Naive B cell (primary cell): ENCODE measurements at places on chromosomes 11 and 22. TPM values are rescaled to one million over a fixed set of nuclear protein-coding genes. Genes with fewer than 3 reads are reported as not detected.
A peak's percentile ranks its signal among the peaks of the same experiment; 100 is the strongest.

The CD3G gene
- 0.70 TPM for polyA plus RNA-seq

DNA sequence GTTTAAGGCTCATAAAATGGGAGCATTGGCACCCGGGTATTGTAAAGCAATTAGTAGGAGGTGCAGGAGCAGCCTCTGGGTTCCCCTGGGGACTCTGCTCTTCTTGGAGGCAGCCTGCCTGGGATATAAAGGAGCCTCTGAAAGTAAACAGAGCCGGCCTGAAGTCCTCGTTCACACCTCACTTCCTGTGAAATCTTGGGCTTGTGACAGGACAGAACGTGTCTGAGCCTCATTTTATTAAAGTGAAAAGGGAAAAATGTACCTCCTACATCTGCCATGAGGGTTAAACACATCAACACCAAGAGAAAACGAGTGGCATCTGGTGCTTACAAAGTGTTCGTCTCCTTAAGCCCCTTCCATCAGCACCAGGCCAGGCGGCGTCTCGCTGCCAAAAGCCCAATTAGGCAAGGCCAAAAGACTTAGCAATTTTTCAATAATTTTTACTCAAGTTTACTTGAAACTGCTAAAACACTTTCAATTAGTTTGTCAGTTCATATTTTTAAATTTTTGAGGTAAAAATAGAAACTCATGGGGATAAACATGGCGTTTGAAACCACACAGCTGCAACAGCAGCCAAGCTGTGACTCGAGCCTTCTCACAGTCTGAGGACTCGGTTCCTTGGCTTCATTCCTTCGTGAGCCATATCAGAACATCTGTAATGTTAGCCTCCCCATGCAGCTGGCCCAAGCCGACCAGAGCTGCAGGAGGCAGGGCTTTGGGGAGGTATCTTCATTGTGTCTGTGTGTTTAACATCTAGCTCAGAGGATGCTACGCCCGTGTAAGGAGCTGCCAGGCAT is 33.6 kb downstream of the MAP6 start:
- no peak for DNase-seq

- no peak for DNase-seq
These were observed 39.3 kb downstream of the DUSP8 start for GRCh38 chr11:1532606-1533341.

The OR10D3 gene
- not detected for polyA plus RNA-seq

GRCh38 chr11:68996376-68997123 is 15.8 kb upstream of the MRGPRD start:
- DNase-seq = no peak

GRCh38 chr11:109300211-109300610 is 121.8 kb upstream of the C11orf87 start:
- DNase-seq = no peak

- DNase-seq = no peak
These were observed 6.0 kb upstream of the MALAT1 start for GRCh38 chr11:65492637-65493366.

The CHRM4 gene
- 0.27 TPM for polyA plus RNA-seq

GRCh38 chr11:17548444-17548843 is 1.4 kb downstream of the OTOG start:
- no peak for DNase-seq

The TBX1 gene
- not detected for polyA plus RNA-seq

The TPBGL gene
- not detected for polyA plus RNA-seq

The CD3E gene
- polyA plus RNA-seq = 1.6 TPM

The NXPE1 gene
- polyA plus RNA-seq = not detected

- DNase-seq = no peak
These were observed 3.3 kb downstream of the PITPNM1 start for GRCh38 chr11:67501854-67502253.

- DNase-seq = no peak
These were observed 400.4 kb downstream of the TBC1D22A start for GRCh38 chr22:47162865-47163264.

The PYGM gene
- 4.9 TPM for polyA plus RNA-seq

GRCh38 chr11:72307439-72307838 is 63.5 kb upstream of the PHOX2A start:
- DNase-seq = no peak

The WNT11 gene
- polyA plus RNA-seq = 0.13 TPM

DNA sequence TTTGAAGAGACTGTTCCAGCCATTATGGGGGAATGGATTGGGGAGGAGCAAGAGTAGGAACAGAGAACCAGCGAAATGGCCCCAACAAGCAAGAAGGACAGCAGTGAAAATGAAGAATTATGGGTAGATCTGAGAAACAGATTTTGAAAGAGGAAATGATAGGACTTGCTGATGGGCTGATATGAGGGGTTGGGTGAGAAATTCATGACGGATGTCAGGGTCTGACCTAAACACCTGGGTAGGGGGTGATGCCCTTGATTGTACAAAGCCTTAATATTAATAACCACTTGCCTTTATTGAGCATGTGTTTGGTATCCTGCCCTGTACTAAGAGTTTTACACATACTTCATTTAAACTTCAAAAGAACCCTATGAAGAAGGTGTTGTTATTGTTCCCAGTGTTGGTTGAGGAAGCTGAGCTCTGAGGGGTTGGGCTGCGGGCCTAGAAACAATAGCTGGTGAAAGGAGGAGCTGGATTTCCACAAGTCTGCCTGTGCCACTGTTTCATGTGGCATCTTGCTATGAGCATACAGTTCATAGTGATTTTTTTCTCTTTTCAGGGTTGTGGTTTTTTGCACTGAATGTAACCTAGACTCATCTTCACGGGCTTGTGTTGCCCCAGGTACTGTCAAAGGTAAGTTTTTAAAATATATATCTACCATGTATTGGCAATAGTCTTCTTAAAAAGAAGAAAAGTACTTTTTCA is 61.1 kb upstream of the TNRC6B start:
- DNase-seq = no peak

DNA sequence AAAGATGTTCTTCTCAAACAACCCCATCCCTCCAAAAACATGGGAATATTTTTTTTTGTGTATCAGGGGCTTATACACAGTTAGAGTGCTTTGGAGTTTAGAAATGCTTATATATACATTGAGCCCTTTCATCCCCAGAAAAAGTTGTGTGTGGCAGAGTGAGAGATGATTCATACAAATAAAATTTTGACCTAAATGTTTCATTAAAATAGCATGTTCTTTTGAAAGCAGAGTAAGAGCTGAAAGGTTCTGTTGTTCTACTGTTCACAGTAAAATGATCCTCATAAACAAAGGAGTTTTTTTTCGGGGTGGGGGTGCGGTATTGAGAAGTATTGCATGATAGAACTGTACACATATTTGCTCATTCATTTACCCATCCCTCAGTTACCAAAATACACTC is 512.4 kb downstream of the DLG2 start:
- DNase-seq = no peak

DNA sequence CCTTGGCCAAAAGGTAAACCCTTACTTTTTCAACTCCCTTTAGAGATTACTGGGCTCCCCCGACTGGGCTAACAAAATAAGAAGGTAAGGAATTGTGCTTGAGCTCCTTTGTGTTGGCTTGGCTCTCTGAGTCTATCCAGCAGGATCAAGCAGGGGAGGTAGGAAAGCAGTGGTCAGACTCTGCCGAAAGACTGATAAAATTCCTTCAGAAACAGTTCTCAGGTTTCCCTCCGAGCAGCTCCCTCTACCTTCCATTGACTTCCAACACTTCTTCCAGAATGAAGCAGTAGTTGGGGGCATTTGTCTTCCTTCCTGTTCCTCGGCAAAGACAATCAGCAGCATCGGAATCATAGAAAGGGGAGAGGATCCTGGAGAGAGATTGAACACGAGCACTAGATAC is 16.1 kb upstream of the CARD18 start:
- no peak for DNase-seq

- DNase-seq = no peak
These were observed 1698.3 kb upstream of the RAG2 start for GRCh38 chr11:38296211-38296776.

- no peak for DNase-seq
These were observed 30.7 kb downstream of the RIBC2 start for GRCh38 chr22:45444168-45444567.

GRCh38 chr11:126115127-126115495 is 52.4 kb upstream of the CDON start:
- DNase-seq = no peak

The SLC6A5 gene
- polyA plus RNA-seq = not detected

- DNase-seq = no peak
These were observed 7.5 kb upstream of the TSGA10IP start for GRCh38 chr11:65937766-65938165.

DNA sequence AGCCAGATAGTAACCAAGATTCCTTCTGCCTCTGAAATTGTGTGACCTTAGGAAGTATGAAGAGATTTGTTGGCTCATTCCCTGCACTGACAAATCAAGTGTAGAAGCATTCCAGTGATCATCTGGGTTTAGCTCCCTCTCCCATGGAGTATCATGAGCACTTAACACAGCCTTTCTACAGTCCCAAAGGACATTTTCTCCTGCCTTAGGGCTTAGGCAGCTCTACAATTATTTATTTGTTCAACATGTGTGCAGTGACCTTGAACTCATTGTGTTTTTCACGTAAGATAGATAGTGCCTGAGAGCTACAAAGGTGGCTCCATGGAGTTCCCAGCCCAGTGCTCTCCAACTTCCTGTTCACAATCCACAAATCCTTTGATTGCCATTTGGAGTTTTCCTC is 94.8 kb upstream of the FAT3 start:
- no peak for DNase-seq

GRCh38 chr22:40043081-40043480 is 48.3 kb downstream of the FAM83F start:
- DNase-seq = no peak

DNA sequence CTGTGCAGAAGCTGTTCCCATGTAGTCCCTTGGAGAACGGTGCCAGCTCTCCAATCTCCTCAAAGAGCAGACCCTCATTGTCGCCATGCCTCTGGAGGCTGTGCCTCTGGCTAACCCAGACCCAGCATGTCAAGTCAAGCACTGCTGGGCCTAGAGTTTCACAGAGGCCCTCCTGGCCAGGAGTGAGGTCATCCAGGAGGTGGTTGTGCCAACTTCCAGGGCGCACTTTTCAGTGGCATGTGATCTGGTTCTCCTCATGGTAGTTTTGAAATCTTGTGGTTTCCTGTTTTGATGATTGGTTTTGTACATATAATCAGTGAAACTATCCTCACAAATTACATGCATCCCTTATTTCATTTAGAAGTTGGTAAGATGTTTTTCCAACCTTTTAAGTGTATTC is 78.9 kb downstream of the PPFIBP2 start:
- no peak for DNase-seq

The MPPED1 gene
- polyA plus RNA-seq = not detected

DNA sequence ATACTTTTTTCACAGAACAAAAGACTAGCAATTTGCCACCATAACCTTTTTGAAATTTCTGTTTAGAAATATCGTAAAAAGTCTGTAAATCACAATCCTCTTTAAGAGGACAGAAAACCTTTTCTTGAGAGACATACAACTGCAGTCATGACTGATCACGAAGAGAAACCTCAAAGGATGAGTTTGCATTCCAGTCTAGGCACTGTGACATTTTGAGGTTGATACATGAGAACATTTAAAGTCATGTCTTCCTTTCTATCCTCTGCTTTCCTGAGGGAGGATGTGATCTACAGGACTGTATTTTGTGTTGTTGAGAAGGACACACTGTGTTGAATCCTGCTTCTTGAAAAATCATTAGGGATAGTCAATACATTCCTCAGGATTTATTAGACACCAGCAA is 476.7 kb upstream of the CCDC179 start:
- no peak for DNase-seq

- DNase-seq = no peak
These were observed 164.7 kb upstream of the GUCY1A2 start for GRCh38 chr11:107182978-107183377.

- no peak for DNase-seq
These were observed 168.2 kb downstream of the NCAM1 start for GRCh38 chr11:113129261-113129992.

GRCh38 chr11:121626980-121627379 is 174.2 kb upstream of the SORL1-AS1 start:
- no peak for DNase-seq

The PDGFB gene
- polyA plus RNA-seq = not detected

The DGAT2 gene
- polyA plus RNA-seq = 13.0 TPM

- DNase-seq = no peak
These were observed 1.2 kb downstream of the VEGFB start for GRCh38 chr11:64235437-64236161.

- peak; percentile 28 for DNase-seq
These were observed 28.0 kb downstream of the SWAP70 start for GRCh38 chr11:9691865-9692264.

DNA sequence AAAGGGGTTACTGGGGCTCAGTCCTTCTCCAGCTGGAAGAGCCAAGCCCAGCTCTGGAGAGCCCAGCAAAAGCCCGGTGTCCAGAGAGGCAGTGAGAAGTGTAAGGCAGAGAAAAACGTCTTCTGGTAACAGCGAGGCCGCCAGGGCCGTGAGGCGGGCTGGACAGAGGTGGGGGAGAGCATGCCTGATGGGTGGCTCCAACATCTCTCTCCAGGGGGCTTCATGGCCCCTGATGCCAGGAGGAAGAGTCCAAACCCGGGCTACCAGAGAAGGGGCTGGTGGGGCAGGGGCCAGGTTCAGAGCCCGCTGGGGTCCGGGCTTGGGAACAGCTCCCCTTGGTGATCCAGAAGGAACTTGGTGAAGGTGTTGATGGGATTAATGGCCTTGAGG is 21.7 kb downstream of the ARHGAP1 start:
- no peak for DNase-seq

GRCh38 chr11:8732748-8733241 is 50.2 kb downstream of the RPL27A start:
- peak; percentile 2 for DNase-seq

DNA sequence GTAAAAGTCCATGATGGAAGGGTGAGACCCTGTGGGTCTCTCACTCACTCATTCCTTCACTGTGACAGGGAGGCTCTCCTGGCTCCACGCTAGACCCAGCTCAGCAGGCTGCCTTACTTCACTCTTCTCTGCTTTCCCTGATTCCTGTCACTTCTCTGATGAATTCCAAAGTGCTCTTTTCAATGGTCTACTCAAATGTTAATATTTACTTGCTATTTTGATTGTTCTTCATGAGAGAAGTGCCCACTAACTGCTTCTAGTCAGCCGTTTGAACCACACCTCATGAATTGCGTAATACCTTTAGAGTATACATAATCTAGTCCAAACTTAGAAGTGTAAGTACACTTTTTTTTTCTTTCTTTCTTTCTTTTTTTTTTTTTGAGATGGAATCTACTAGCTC is 1350.2 kb upstream of the RAG2 start:
- no peak for DNase-seq

- no peak for DNase-seq
These were observed 1104.4 kb upstream of the CCDC90B start for GRCh38 chr11:84390441-84391078.

- DNase-seq = no peak
These were observed 12.3 kb downstream of the GUCD1 start for GRCh38 chr22:24542641-24543040.

- DNase-seq = no peak
These were observed 10.4 kb downstream of the DGAT2 start for GRCh38 chr11:75778962-75779361.

DNA sequence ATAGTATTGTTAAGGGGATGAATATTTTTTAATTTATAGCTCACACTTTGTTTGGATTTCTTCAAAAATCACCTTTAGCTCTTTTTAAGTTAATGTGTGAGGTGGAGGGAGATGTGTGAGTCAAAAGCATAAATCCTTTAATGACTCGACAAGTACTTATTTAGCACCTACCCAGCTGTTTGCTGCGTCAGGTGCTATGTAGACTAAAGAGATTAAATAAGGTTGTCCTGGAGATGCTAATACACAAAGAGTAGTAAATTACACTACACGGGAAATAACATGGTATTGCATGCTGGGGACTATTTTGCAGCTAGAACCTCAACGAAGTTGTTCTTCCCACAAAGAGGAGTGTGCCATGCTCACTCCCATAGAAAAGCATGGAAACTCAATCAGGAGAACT is 583.3 kb upstream of the TENM4 start:
- no peak for DNase-seq
